Smooth muscle cell of the umbilical artery (primary cell): ENCODE measurements at places on chromosomes 12 and 14. TPM values are rescaled to one million over a fixed set of nuclear protein-coding genes. Genes with fewer than 3 reads are reported as not detected.

The EXOC3L4 gene
- total RNA-seq = 0.59 TPM in 1 of 2 replicates, not detected in the other

The RPL10L gene
- not detected in 2 replicates for total RNA-seq

The CLEC6A gene
- total RNA-seq = not detected in 2 replicates

The IFNG-AS1 gene
- not detected in 2 replicates for total RNA-seq

The JKAMP gene
- 113 and 120 TPM in 2 replicates for total RNA-seq

The MYH6 gene
- total RNA-seq = not detected in 2 replicates
